ENCODE measurements at places on chromosomes 1 and 21.

- DNase-seq = no peak
These were observed 195.0 kb upstream of the PBX1 start for GRCh38 chr1:164363980-164364379.

DNA sequence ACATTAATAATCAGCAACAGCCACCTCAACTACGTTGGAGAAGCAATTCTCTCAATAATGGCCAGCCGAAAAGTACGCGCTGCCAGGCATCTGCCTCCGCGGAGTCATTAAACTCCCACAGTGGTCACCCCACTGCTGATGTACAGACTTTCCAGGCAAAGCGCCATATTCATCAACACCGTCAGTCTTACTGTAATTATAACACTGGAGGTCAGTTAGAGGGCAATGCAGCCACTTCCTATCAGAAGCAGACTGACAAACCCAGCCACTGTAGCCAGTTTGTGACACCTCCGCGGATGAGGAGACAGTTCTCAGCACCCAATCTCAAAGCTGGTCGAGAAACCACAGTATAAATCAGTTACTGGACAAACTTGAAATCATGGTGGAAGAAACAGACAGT is 93.9 kb downstream of the KIF1B start:
- no peak for DNase-seq

DNA sequence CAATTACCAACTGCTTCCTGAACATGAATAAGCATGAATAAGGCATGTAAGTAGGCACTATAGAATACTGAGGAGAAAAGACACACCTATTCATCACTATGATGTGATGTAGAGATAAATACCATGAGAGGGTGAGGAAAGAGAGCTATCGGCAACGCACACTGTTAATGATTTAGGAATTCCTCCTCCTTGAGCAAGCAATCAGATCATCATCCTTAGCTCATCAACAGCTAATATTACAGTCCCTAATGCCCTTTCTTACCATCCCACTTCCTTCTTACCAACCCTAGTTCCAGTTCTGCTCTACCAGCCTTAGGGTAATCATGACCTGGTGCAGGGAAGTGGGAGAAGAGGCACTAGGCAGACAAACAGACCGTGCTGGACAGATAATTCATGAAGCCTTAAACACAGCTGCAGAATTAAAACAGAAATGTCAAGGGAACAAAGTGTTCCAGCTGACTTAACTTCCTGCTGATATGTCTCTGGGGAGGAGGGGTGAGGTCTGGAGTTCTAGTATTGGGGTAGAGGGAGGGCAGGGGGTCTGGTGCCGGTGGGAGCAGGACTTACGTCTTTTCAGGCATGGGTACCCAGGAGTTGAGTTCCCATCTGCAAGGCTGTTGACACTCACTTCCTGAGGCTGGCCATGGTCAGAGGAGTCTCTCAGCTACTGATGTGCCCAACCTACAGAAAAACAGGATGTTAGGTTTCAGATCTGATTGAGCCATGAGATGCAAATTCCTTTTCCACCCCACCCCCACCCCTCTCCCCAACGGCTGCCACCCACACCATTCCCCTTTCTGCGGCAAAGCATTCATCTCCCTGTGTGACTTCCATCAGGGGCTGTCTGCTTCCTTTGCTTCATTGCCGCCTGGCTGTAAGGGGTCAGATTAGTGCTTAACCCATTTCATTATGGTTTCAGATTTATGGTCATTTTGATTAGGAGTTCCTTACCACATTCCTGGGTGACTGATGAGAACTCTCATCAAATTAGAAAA is 12.6 kb upstream of the RCSD1 start:
- DNase-seq = no peak

- no peak for DNase-seq
These were observed 6.6 kb upstream of the RNU1-2 start for GRCh38 chr1:16888860-16889816.

GRCh38 chr1:175174309-175175102 is 18.1 kb downstream of the KIAA0040 start:
- DNase-seq = no peak

DNA sequence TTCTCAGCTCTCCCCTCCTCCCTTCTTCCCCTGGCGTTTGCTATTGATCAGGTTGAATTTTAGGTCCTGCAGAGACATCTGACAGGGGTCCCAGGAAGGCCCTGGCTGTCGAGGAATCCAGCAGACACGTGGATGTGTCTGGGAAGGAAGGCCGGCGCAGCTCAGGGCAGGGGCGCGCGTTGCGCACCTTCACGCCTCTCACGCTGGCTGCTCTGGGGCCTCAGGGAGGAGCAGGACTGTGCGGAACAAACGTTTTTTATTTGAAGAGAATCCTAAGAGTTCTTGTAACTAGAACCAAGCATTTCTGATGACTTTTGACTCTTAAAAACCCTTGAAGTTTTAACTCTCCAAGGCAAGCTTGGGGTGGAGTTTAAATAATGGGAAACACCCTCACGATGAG is 54.2 kb downstream of the SLC37A1 start:
- DNase-seq = no peak

- DNase-seq = no peak
These were observed 19.5 kb upstream of the ARHGEF10L start for GRCh38 chr1:17520041-17520440.

- DNase-seq = no peak
These were observed 50.8 kb upstream of the BOLA1 start for GRCh38 chr1:149848340-149849110.

GRCh38 chr1:3779265-3779911 is 6.8 kb downstream of the SMIM1 start:
- no peak for DNase-seq

DNA sequence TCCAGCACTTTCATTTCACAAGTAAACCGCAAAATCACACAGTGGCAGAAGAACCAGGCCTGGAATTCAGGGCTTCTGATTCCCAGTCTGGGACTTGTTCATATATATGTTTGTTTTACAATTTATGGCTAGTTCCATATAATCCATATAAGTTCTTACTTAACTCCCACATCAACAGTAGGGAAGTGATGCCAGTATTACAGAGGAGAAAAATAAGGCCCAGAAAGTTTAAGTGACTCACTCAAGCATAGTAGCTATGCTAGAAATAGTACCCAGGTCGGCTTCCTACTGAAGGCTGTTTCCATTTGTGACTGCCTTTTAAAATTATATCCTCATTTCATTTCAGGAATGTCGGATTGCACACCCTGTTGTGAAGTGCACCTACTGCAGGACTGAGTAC is 1.4 kb downstream of the FAM76A start:
- DNase-seq = no peak

- DNase-seq = peak; percentile 25
These were observed 52.3 kb upstream of the ADAM30 start for GRCh38 chr1:119948342-119949214.

DNA sequence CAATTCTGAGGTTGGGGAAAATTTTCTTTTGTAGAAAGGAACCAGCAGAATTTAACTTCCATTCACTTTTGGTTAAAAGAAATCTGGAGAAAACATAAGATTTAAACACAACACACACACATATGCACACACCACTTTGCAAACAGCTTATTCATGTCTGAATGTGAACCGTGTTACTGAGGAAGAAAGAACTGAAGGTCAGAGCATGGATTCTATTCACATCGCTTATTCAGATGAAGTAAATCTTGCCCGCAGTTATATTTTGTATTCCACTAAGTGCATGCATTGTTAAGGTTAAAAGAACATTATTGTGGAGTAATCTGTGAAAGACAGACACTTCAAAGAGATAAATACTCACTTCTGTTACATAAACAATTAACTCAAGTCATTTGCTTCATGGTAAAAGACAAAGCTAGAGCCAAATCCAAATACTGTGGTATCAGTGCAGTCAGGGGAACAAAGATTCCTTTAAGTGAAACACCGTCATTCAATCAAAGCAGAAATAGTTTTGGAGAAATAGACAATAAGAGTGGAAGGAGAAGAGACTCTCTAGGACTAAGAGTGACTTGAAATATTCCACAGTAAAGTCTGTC is 82.0 kb downstream of the LRRC53 start:
- no peak for DNase-seq

GRCh38 chr1:201890806-201891450 is 2.2 kb downstream of the SHISA4 start:
- no peak for DNase-seq

DNA sequence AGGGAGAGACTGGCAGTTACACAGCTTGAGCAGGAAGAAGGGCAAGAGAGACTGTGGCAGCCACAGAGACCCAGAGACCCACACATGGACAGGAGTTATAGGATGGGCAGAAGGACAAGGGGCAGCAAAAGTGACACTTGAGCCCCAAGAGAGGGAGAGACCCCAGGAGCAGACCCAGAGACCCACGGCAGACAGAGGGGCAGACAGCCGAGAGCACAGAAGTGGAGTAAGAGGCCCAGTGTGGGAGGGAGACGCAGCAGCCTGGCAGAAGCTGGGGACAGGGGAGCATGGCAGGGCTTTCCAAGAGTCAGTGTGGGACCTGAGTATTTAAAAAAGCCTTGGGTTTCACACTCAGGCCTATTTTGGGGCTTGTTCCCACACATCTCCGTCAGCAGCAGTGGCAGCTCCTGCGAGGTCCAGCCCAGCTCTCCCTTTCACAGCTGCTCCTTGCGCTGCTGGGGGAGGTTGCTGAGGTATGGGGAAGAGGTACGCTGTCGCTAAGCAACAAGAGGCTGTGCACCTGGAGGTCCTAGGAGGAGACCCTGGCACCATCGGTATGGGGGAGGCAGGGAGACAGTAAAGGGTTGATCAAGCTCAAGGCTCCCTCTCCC is 9.0 kb upstream of the MEF2D start:
- no peak for DNase-seq

DNA sequence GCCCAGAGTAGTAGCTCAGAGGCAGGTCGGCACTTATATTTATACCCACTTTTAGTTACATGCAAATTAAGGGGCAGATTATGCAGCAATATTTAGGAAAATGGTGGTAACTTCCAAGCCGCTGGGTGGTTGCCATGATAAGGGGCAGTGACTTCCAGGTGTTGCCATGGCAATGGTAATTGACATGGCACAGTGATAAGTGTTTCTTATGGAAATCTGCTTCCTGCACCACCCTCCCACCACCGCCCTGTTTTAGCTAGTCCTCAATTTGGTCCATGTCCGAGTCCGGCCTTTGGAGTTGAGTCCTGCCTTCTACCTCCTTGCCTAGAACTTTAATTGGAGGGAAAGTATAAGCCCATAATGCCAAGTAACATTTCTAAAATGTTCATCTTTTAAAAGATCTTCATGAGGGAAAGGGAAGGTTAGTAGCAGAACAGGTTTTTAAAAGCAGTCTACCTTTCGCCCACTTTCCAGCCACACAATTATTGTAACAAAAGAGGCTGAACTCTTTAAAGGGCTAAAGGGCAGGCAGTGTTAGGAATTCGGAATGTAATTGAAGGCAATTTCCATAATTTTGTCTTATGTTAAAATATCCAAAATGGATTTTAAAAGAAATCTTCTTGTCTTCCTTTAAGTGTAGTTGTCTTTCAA is 21.7 kb downstream of the ZBTB8B start:
- no peak for DNase-seq

GRCh38 chr1:151619489-151620093 is 7.7 kb downstream of the SNX27 start:
- no peak for DNase-seq

DNA sequence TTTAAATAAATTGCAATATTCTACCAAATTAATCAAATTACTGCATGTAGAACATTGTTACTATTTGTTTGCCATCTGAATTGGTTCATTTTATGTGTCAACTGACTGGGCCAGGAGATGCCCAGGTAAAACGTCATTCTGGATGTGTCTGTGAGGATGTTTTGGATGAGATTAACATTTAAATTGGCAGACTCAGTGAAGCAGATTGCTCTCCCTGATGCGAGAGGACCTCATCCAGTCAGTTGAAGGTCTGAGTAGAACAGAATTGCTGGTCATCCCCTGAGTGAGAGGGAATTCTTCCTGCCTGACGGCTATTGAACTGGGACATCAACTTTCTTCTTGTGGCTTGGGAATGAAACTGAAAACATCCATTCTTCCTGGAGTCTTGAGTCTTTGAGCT is 122.0 kb upstream of the GREM2 start:
- DNase-seq = no peak

GRCh38 chr1:246063013-246063616 is 444.0 kb downstream of the SMYD3 start:
- DNase-seq = no peak

GRCh38 chr1:11314959-11315358 is 42.0 kb downstream of the UBIAD1 start:
- no peak for DNase-seq

DNA sequence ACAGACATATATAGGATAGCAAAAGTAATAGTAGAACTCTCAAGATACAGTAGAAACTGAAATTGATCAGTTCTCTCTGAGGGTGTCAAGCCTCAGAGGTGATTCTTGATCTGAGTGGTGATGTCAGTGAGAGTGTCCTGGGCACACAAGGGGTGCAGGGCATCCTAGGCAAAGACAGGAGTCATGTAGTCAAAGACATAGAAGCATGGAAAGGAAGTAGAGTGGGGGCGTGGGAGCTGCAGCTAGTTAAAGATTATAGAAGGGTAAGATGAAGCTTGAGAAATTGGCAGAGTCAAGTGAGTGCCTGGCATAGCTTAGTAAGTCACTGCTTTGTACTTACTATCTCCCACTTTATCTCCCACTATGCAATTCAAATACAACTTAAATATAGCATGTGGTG is 22.8 kb downstream of the CDC7 start:
- no peak for DNase-seq

DNA sequence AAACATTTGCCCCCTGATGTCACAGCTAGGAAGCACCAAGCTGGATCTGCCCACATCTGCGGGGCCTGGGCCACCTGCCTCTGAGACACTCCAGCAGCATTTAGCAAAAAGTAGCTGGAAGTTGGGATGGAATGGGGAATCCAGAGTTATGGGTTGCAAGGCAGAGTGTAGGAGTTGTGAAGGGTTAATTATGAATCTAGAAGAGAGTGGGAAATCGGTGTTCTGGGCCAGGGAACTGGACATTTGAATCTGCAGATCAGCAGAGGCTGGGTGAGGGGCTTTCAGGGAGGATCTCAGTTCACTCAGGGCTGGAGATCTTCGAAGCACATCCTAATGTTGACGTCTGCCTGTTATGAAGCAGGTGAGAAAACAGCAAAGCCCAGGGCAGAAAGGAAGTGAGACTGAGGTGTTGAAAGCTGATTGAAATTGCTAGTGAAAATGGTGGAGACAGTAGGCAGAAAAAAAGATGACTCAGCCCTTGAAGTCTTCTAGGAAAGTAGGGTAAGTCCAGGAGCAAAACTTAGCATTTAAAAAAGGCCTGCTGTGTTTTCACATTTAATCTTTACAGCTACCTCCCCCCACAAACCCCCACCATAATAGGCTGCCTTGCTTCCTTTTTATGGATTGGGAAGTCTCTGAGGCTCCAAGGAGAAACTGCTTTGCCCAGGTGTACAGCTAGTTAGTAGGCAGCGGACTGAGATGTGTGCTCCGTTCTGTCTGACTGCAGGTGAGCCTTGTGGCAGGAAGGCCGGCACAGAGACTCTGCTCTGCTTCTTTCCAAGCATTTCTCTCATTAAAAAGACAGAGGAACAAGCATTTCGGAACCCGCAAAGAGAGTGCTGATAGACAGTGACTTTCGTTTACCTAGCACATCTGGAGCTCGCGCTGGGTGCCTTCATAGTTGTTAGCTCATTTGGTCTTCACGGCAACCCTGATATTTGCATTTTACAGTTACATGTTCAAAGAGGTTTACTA is 7.2 kb downstream of the VANGL1 start:
- no peak for DNase-seq

- DNase-seq = no peak
These were observed 4.7 kb downstream of the RPS6KC1 start for GRCh38 chr1:213055767-213056166.

GRCh38 chr1:32539584-32540571 is 651 bp downstream of the ZBTB8A start:
- peak; percentile 15 for DNase-seq

- no peak for DNase-seq
These were observed 42.7 kb upstream of the LDLRAP1 start for GRCh38 chr1:25500694-25501093.

- DNase-seq = no peak
These were observed 96.0 kb downstream of the IGSF21 start for GRCh38 chr1:18203645-18204044.

Data from NCI-H1694 (cell line).